ENCODE measurements at places on chromosomes 6 and 20. TPM values are rescaled to one million over a fixed set of nuclear protein-coding genes. Genes with fewer than 3 reads are reported as not detected.

DNA sequence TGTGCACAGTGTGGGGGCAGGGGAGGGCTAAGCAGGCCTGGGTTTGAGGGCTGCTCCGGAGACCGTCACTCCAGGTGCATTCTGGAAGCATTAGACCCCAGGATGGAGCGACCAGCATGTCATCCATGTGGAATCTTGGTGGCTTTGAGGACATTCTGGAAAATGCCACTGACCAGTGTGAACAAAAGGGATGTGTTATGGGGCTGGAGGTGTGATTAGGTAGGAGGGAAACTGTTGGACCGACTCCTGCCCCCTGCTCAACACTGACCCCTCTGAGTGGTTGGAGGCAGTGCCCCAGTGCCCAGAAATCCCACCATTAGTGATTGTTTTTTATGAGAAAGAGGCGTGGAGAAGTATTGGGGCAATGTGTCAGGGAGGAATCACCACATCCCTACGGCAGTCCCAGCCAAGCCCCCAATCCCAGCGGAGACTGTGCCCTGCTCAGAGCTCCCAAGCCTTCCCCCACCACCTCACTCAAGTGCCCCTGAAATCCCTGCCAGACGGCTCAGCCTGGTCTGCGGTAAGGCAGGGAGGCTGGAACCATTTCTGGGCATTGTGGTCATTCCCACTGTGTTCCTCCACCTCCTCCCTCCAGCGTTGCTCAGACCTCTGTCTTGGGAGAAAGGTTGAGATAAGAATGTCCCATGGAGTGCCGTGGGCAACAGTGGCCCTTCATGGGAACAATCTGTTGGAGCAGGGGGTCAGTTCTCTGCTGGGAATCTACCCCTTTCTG lies 44.0 kb upstream of the TTPAL start:
- no peak for DNase-seq

STMND1 gene
- not detected for total RNA-seq

GRCh38 chr20:18477218-18477617 lies 10.0 kb downstream of the POLR3F start:
- DNase-seq, result no peak

- DNase-seq, result peak; percentile 6
Observed at GRCh38 chr6:159633196-159633595, 59.8 kb downstream of the SOD2 start.

DNA sequence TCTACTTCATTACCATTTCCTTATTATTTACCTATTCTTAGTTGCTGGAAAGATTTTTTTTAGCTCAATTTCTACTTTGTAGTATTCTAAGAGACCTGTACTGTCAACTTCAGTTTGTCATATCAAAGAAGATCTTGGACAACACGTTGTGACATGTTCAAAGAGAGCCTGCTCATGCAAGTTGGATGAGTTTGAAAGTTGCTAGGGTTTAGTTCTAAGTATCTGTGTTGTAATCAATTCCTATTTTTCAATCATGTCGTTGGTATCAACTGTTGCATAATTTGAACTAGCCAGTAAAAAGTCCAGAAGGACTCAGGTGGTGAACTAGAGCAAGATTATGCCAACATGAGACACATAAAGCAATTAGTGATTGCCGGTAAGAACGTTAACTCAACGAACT lies 30.2 kb downstream of the PKIB start:
- no peak for DNase-seq

GRCh38 chr20:47102629-47103028 lies 208.0 kb downstream of the EYA2 start:
- no peak for DNase-seq

GRCh38 chr6:104312851-104313250 lies 546.9 kb downstream of the HACE1 start:
- DNase-seq, result no peak

GRCh38 chr20:10919396-10920140 lies 245.8 kb upstream of the JAG1 start:
- DNase-seq, result no peak

SMPD2 gene
- total RNA-seq, result 10.7 TPM

EPB41L1 gene
- total RNA-seq, result 7.4 TPM

GRCh38 chr6:76779068-76779467 lies 684.2 kb downstream of the HTR1B start:
- no peak for DNase-seq

CDKN1A gene
- 205 TPM for total RNA-seq

GZF1 gene
- 17.8 TPM for total RNA-seq

DNA sequence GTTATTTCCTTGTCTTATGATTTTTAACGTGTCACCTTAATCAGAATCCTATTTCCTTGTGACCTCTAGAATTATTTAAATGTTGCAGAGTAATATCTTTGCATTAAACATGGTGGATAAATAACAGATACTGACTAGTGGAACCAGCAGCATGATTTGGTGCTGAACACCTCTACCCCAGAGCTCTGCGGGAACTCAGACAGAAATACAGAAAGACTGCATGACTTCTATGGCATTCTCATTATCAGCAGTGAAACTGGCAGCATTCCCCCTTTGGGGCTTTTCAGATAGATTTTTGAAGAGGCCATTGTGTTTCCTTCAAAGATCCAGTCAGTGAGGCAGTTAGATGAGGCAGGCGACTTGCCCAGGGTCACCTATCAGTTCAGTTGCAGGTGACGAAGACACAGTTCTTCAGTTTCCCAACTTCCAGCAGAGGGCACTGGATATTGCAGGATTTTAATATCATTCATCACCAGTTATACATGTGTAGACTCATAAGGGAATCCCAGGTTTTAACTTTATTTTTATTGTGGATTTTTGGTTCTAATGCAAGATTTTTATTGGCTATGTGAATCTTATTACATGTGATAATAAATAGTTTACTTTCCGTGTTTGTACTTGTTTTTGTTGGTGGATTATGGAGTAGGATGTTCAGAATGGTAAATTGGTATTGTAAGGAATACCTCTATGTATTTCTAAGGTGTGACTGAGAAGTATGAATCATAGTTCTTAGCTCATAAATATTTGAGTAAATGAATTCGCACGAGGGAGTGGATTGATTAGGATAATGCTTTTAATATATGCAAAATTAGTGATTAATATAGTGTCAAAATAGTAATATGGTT lies 81.3 kb downstream of the AFDN start:
- peak; percentile 18 for DNase-seq

GRCh38 chr6:30260036-30260504 lies 46.9 kb upstream of the TRIM26 start:
- DNase-seq, result no peak

- DNase-seq, result no peak
Observed at GRCh38 chr20:31587545-31588389, 17.3 kb upstream of the ID1 start.

GRCh38 chr6:70524721-70525286 lies 41.9 kb upstream of the SDHAF4 start:
- DNase-seq, result no peak

DNA sequence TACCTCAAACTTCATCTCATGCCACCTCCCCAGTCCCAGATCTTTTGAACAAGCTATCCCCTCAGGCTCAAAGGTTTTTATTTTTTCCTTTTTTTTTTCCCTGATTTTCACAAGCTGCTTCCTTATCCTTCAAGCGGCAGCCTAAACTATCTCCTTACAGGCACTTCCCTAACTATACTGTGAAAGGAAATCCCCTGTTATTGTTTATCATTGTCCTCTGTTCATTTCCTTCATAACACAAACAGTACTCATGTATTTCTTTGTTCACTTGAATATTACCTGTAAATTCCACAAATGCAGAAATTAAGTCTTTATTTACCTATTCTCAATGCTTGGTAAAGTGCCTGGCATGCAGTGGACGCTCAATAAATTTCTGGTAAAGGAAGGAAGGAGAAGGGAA lies 48.9 kb downstream of the ME1 start:
- DNase-seq, result no peak

PAK1IP1 gene
- 36.3 TPM for total RNA-seq

- no peak for DNase-seq
Observed at GRCh38 chr20:38847840-38848239, 42.3 kb downstream of the PPP1R16B start.

- no peak for DNase-seq
Observed at GRCh38 chr20:62587757-62588402, 54.4 kb upstream of the SLCO4A1 start.

GPX5 gene
- not detected for total RNA-seq

GRCh38 chr20:5845681-5846615 lies 95.7 kb downstream of the SHLD1 start:
- DNase-seq, result no peak

GRCh38 chr6:150764334-150765066 lies 101.0 kb upstream of the MTHFD1L start:
- no peak for DNase-seq

- DNase-seq, result no peak
Observed at GRCh38 chr6:78460711-78461110, 406.6 kb upstream of the IRAK1BP1 start.

GRCh38 chr6:2876210-2877056 lies 26.7 kb downstream of the SERPINB9 start:
- DNase-seq, result peak; percentile 59

DNA sequence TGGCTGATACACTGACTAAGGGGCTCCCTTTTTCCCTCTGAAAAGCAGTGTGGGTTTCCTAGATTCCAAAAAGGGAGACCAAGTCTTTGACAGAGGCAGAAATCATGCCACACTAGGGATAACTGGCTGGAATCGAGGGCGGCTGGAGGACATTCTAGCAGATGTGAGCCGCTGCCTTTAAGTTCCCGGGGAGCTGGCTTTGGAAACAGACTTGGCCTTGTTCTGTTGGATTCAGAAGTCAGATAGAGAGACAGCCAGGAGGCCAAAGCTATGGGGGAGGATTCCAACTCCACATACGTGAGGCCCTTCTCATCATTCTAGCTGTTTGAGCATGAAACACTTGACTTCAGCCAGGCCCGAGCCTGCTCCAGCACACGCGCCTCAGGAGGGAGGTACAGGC lies 109.9 kb upstream of the FOXC1 start:
- no peak for DNase-seq

C6orf58 gene
- not detected for total RNA-seq

POM121L2 gene
- not detected for total RNA-seq

DNA sequence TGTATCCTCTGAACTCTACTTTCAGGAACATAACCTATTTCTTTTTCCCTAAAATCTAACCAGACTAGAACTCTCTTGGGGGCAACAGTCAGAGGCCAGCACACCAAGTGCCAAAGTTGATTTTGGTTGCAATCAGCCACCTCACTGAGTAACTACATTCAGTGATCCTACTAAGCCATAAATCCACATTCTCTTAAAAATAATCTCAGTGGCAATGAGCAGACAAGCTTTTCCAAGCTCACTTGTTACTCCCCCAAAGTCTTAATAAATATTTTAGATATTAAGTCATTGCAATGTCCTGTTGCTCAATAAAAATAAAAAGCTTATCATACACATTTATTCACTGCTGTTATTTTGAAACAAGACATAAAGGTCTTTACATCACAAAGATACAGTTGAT lies 9.8 kb downstream of the RGS17 start:
- no peak for DNase-seq

DNA sequence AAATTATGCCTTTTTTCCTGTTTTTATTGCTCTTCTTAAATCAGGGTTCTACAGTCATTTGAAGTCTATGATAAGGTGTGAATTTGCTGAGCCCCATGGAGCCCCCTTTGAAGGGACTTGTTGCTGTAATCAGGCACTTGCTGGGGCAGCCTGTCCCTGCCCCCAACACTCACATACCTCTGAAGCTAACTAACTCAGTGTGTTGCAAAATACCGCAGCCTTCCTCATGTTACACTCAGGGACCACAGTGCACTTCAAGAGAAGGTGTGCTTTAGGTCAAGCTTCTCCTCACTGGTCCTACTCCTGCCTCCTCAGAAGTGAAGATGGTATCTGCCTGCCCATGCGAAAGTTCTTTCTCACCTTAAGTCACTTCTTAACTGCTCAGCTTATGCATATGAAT lies 66.1 kb upstream of the GLP1R start:
- no peak for DNase-seq

GRCh38 chr20:33407251-33407650 lies 5.9 kb upstream of the CDK5RAP1 start:
- no peak for DNase-seq

DNA sequence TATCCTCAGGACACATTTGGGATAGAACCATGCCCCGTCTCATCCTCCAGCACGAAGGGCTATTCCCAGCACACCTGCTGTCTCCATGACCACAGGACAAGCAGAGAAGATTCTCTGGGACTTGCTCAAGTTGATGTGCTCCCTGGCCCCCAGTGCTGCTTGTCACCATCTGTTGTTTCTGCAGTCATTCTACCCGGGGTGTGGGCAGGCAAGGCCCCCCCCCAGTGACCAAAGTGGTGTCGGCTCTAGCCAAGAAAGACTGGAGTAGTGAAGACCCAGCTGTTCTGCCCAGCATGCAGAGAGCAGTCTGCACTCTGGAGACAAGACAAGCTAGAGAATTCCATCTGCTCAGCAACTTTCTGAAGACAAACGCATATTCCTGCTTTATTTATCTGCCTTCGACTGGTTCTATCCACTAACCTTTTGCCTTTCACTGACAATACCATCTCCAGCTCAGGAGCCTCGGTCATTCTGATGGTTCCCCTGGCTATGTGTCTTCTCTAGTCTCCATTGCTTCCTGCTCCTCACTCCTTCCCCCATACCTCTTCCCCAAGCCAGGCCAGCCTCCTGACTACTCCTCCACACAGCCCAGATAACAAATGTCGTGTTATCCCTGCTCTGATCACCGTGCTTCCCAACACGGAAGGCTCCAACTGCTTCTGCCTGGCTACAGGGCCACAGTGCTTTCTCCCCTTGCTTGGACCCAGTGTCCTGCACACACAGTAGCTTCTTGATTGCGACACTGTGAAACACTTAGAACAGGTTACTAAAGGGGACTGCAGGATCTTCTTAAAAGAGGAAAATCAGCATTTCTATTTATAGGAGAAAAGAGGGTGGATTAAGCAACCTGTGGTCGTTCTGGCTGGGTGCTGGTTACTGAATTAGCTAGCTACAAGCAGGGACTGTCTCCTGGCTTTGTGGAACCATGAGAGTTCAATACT lies 86.7 kb upstream of the EMILIN3 start:
- no peak for DNase-seq

IL17F gene
- not detected for total RNA-seq

SAPCD1 gene
- total RNA-seq, result 4.7 TPM

SLC17A2 gene
- not detected for total RNA-seq

PACRG gene
- total RNA-seq, result 0.15 TPM

DNA sequence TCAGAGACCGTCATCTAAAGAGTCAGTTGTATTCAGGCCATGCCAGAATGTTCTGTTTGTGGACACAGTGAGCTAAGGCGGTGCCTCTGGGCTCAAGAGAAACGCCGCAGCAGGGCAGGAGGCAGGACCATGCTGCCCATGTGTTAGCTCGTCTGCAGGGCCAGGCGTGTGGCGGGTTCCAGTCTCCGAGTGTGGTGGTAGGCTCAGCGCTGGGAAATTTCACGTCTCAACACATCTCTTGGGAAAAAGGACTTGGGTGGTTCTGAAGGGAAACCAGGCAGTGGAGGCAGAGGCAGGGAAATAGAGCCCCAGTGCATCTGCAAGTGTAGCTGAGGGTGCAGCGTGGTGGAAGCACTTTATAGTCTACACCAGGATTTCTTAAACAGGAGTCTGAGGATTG lies 56.9 kb upstream of the TAGAP start:
- DNase-seq, result no peak

DNA sequence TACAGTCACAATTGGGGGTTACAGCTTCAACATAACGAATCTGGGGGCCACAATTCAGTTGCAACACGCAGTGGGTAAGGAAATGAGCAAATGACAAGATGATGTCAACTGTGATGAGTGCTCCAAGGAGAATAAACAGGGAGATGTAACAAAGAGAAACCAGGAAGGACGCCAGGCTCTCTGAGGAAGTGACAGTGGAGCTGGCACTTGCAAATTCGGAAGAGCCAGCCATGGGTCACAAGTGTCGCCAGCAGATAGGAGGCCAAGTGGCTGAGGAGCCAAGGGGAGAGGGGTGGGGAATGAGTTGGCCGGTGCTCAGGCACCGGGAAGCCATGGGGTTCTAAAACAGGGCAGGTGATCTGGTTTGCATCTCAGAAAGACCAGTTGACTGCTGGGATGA lies 136.4 kb downstream of the EYA2 start:
- no peak for DNase-seq
